ENCODE measurements at places on chromosomes 1 and 21.

- no peak for DNase-seq
Observed at GRCh38 chr21:31442339-31442738, 98.3 kb upstream of the TIAM1 start.

DNA sequence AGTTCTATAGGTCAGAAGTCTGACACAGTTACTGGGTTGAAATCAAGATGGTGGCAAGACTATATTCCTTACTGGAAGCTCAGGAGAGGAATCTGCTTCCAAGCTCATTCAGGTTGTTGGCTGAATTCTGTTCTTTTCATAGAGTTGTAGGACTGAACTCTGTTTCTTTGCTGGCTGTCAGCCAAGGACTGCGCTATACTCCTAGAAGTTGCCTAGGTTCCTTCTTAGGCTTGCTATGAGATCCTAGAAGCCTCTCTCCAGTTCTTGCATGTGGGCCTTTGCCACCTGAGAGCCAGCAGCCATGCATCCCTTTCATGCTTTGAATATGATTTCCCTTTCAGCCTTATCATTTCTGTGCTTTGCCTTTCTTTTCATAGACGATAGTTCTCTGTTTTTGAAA, 176.4 kb downstream of the RPS6KC1 start:
- no peak for DNase-seq

- DNase-seq = no peak
Observed at GRCh38 chr1:214603819-214604252, 841 bp downstream of the CENPF start.

GRCh38 chr1:15305468-15305770, 58.4 kb downstream of the FHAD1 start:
- no peak for DNase-seq

DNA sequence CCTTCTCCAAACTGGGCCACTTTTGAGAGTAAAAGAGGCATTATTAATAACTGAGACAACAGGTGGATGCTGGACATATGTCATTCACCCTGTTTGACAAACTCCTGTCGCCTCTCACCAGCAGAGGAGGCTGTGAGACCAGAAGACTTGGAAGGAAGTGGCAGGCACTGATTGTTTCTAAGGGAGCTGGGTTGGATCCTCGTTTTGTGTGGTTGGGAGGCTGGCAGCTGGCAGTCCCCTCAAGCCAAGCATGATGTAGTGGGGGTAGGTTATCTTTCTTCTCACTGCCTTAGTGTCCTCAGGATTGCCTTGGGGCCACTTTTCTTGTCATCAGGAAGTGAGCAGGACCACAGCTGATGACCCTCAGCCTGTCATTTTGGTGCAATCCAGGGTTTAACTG, 86.5 kb upstream of the KCNJ15 start:
- no peak for DNase-seq

DNA sequence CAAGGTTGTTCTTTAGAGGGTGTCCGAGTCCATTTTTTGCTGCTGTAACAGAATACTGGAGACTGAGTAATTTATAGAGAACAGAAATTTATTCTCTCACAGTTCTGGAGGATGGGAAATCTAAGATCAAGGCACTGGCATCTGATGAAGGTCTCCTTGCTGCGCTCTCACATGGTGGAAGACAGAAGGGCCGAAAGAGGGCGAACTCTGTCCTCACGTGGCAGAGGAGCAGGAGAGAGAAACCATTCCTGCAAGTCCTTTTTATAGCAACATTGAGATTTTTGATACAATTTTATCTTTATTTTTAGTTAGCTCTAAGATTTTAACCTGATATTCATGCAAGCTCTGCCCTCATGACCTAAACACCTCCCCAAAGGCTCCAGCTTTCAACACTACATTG, 48.3 kb downstream of the ATG4C start:
- DNase-seq = no peak

- DNase-seq = no peak
Observed at GRCh38 chr1:85334962-85335361, 58.5 kb upstream of the BCL10 start.

- DNase-seq = no peak
Observed at GRCh38 chr1:36034692-36035091, 49.2 kb upstream of the TEKT2 start.

- no peak for DNase-seq
Observed at GRCh38 chr1:3467096-3468036, 12.9 kb downstream of the ARHGEF16 start.

- DNase-seq = no peak
Observed at GRCh38 chr1:196306421-196306820, 301.8 kb downstream of the KCNT2 start.

DNA sequence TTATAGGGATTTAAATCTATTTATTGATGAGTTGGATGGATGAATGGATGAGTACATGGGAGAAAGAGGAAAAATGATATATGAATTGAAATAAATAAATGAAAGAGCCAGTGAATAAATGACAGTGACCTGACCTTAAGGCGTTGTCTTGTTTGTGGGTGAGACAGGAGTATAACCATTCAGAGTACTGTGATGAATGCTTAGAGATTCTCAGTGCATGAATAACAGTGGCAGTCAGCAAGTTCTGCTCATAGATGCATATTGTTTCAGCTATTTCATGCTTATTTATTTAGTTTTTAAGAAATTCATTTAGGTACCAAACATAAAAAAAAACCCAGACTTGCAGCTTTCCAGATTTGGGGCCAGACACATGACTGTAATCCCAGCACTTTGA, 116.4 kb downstream of the FGGY start:
- no peak for DNase-seq

- no peak for DNase-seq
Observed at GRCh38 chr1:217712925-217713597, 81.9 kb downstream of the SPATA17 start.

DNA sequence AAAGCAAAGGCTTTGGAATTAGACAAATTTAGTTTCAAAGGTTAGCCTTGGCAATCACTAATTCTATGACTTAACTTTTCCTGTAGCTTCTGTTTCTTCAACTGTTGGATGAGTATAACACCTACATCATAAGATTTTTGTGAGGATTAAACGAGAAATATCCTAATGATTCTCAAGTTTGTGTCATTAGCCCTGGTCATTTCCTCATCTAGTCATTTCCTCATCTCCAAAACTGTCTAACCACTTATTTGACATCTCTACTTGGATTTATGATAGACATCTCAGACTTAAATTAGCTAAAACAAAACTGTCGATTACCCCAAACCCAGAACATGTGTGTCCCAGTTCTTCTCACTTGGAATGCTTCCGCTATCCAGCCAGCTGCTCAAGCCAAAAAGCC, 80.2 kb upstream of the CHODL start:
- no peak for DNase-seq

- no peak for DNase-seq
Observed at GRCh38 chr1:30818568-30819243, 61.1 kb upstream of the LAPTM5 start.

GRCh38 chr21:16145479-16145878, 415.7 kb downstream of the USP25 start:
- no peak for DNase-seq

- DNase-seq = peak; percentile 92
Observed at GRCh38 chr1:12472798-12473551, 145.0 kb downstream of the DHRS3 start.

GRCh38 chr1:41777695-41778094, 141.0 kb downstream of the HIVEP3 start:
- no peak for DNase-seq

- no peak for DNase-seq
Observed at GRCh38 chr1:31788825-31789256, 24.7 kb upstream of the ADGRB2 start.

- no peak for DNase-seq
Observed at GRCh38 chr21:33843216-33843615, 72.4 kb downstream of the ATP5PO start.

GRCh38 chr1:161100556-161100955, 2.4 kb downstream of the KLHDC9 start:
- DNase-seq = no peak

GRCh38 chr1:3899754-3900149, 320 bp downstream of the C1orf174 start:
- no peak for DNase-seq

DNA sequence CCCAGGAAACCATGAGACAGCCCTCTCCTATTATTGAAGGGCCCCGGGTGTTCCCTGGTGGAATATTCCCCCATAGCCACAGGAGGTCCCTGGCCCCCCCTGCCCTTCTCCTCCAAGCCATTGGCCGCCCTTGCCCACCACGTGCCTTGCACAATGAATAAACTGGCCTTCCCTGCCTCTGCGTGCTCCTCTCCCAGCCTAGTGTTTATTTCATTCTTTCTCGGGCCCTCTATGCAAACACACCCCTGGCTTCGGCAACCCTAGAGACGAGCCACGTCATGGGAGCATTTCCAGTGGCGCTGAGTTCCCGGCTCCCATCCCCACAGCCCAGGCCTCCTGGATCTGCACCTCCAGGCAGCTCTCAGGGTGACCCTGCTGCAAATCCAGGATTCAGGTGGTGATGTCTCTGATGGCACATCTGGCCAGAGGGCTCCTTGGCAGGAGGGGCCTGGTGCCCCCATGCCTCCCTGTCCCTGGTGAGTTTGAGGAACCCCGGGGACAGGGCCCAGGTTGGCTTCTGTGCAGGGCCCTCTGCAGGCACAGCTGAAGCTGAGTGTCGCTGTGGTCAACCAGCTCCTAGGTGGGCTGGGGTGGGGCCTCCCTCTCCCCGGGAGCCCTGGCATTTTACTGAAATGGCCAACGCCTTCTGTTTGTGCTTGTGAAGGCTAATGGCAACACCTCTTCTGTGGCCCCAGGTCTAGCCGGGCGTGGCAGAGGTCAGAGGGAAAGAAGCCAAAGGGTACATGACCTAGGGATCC, 6.2 kb downstream of the KRTAP10-12 start:
- DNase-seq = peak; percentile 47

DNA sequence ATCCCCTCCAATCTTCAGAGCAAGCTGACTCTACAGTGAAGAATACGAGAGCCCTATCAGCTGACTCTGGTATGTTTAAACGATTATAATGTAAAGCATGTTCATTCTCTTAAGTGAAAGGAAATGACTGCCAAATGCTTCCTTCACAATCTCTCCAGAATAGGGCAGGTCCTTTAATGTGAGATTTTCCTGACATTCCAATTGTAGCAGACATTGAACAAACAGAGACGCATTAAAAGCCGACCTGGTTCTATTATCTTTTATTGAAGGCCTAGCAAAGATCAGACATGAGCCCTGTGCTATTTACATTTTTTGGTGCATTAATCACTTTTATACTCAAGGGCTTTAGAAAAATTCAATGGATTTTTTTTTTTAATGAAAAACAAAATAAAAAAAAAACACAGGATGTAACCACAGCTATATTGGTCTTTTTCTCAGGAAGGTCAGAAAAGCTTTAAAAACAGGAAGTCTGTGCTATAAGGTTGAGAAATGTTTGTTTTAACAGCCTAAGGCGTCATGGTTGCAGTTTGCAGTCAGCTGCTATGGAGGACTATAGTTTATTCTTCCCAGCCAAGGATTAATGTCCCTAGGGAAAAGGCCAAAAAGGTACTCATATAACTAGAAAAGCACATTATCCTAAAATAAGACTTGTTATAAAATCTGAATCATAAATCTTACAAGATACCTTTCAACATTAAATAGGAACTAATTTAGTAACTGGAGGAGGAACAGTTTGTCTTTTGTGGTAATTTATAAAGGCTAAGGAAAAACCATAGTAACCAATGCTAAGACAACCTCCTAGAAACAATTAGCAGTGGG, 104.8 kb downstream of the RERE start:
- DNase-seq = no peak

DNA sequence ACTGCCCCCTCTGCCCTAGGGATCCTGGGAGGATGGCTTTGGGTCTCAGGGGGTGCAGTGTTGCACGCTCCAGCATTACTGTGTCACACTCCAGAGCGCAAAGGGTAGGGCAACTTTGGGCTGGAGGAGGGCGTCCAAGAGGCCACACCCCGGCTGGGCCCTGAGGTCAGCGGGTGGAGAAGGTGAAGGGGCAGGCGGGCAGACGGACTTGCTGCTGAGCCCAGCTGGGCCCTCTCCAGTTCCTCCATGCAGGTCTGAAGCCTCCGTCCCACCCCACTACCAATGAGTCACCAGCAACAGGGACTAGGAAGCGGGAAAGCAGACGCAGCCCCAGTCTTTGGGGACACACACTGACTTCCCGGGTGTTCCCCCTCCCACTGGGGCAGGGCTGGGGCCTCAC, 116.0 kb downstream of the CASZ1 start:
- no peak for DNase-seq

DNA sequence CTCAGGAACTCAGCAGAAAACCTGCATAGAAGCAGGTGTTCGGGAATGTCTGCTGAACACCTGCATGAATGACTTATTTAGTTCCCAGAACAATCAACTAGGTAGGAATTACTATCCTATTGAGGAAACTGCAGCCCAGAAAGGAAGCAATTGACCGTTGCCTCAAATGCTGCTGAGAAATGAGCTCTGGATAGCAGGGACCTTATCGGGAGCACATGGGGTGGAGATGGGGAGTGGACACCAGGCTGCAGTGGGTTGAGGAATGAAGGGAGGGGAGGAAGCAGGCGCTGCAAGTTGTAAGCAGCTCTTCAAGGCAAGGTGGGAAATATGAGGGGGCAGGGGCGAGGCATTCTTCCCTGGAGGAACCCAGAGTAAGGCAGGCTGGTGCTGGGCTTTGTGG, 10.8 kb upstream of the CDCP2 start:
- no peak for DNase-seq

- DNase-seq = no peak
Observed at GRCh38 chr1:214248311-214249085, 32.5 kb upstream of the SMYD2 start.

DNA sequence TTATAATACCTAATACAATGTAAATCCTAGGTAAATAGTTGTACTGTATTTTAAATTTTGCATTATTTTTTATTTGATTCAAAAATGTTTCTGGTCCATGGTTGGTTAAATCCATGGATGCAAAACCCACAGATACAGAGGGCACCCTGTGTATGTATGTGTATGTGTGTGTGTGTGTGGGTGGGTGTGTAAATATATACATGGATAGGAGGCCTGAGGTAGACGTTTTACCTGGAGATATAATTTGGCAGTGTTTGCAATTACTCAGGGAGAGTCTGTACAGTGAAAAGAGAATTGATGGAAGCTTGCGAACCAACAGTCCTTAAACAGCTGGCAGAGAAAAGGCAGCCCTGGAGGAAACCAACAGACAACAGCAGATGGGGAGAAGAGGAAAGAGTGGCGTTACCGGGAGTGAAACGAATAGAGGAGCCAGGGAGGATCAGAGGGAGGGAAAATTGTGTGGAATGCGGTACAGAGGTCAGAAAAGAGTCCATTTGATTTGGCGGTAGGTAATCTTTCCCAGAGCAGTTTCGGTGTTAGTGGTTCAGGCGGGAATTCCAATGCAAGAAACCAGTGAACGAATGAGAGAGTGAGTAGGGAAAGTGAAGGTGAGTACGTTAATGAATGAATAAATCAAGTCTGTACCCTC, 47.9 kb upstream of the NBL1 start:
- no peak for DNase-seq

GRCh38 chr1:215276582-215276981, 194.0 kb downstream of the KCNK2 start:
- DNase-seq = no peak

GRCh38 chr1:62593825-62594394, 3.4 kb upstream of the ANGPTL3 start:
- DNase-seq = no peak

GRCh38 chr21:35738347-35738961, 321.9 kb downstream of the SETD4 start:
- DNase-seq = no peak

GRCh38 chr1:246001142-246001836, 505.8 kb downstream of the SMYD3 start:
- DNase-seq = no peak

GRCh38 chr1:56933606-56934005, 32.2 kb downstream of the C8B start:
- DNase-seq = no peak

- no peak for DNase-seq
Observed at GRCh38 chr1:39858315-39858714, 25.0 kb downstream of the TRIT1 start.

GRCh38 chr1:66500301-66500700, 33.7 kb upstream of the SGIP1 start:
- DNase-seq = no peak

All from natural killer cell treated with Interleukin-12 subunit alpha and Interleukin-12 subunit beta and Interleukin-15 and Interleukin-18, amount 100 ng/mL, for 72 hours (primary cell).